AG10803 (cell line): ENCODE measurements at places on chromosomes 6 and 20.

- no peak for DNase-seq
These were observed 3.1 kb upstream of the MYL9 start for GRCh38 chr20:36538026-36538722.

- no peak for DNase-seq
These were observed 7.3 kb upstream of the PXDC1 start for GRCh38 chr6:3758842-3759144.

DNA sequence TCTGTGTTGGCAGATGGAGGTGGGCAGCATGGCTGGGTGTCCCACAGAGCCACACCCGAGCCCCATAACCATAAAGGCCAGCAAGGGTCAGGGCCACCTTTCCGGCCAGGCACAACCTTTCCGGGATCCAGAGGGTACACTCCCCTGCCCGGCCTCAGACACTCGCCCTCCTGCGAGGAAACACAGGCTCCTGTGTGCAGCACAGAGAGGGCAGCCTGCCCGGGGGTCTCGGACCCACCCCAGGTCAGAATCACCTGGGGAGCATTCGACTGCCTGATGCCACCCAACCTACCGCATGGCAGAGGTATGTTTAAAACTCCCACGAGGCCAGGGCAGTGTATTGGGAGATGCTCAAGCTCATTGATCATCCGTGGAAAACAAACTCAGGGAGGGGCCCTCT lies 260.3 kb downstream of the TAF4 start:
- no peak for DNase-seq

- DNase-seq, result no peak
These were observed 2.2 kb upstream of the POPDC3 start for GRCh38 chr6:105181981-105182515.
